Activated CD4-positive, alpha-beta memory T cell treated with anti-CD3 and anti-CD28 coated beads, Interleukin-2, amount 10 ng/mL, durations not matched to agents 7 days and 5 days (primary cell): ENCODE measurements at places on chromosomes 4 and X.
A peak's percentile ranks its signal among the peaks of the same experiment; 100 is the strongest.

DNA sequence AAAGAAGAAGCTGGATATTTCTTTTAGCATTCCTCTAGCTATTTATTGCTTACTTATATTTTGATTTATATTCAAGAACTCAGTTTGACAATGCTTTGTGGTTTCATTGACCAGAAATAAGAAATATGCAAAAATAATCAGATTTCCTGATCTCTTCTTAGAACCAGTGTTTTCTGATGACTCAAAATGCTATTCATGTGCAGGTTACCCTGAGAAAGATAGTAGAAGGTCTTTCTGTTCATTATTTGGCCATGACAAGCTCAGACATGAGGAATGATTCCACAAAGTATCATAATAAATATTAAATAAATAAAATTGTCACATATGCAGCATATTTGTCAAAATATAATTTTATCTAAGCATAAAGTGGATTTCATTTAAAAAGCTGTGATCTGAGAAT lies 24.1 kb downstream of the ADH7 start:
- no peak for DNase-seq

- DNase-seq: no peak
These were observed 1883.4 kb downstream of the STIM2 start for GRCh38 chr4:28744066-28744465.

GRCh38 chr4:3047464-3048286 lies 26.7 kb downstream of the HTT-AS start:
- peak; percentile 87 for DNase-seq

DNA sequence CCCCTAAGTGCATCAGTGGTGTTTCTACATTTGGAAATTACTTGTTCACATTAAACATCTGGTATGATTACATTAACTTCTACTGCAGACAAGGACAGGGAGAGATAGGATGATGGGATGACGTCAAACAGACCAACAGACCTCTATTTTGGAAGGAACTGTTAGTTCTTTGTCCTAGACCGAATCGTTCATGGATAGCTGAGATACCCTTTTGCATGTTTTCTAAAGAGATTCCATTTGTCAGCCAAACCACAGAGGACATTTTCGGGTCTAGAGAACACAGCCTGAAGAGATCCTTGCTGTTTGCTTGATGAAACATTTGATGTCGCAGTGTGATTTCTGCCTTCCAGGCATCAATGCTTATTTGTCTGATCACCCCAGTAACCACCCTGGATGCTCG lies 27.7 kb downstream of the CHST7 start:
- DNase-seq: no peak

DNA sequence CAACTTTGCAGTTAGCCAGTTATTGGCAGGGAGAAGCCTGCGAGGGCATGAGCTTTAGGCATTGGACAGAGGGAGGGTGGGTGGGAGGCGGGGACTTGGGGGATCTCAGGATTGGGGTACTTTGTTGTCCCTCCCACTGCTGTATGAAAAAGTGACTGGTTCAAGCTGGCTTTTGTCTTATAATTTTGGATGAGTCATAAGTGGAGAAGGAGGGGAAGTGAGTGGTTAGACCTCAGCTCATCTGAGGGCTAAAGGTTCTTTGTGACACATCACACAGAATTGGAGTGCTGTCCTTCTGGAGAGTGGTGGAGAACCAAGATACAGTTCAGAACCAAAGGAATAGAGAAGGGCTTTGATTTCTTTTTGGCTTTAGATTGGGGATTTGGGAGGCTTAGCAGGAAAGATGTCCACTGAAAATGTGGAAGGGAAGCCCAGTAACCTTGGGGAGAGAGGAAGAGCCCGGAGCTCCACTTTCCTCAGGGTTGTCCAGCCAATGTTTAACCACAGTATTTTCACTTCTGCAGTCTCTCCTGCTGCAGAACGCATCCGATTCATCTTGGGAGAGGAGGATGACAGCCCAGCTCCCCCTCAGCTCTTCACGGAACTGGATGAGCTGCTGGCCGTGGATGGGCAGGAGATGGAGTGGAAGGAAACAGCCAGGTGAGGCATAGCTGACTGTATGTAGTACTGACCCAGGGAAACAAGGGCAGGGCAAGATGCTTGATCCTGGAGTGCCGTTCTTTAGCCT lies at the start of gene SLC4A4:
TSS of gene SLC4A4 (plus strand) at position 175 of the 748 bp plus-strand sequence.
- DNase-seq: peak; percentile 20

- DNase-seq: peak; percentile 89
These were observed 339.8 kb upstream of the GATB start for GRCh38 chr4:152100379-152101201.
